ENCODE measurements at places on chromosomes 7 and 10. TPM values are rescaled to one million over a fixed set of nuclear protein-coding genes. Genes with fewer than 3 reads are reported as not detected.

GRCh38 chr10:30617070-30617469 lies 12.5 kb downstream of the LYZL2 start:
- no peak for DNase-seq

Gene IKZF1
- 297 TPM for total RNA-seq

Gene STX1A
- 15.5 TPM for total RNA-seq

- DNase-seq: no peak
These were observed 75.5 kb downstream of the LRMDA start for GRCh38 chr10:75506930-75507329.

GRCh38 chr10:16586358-16587138 lies 64.9 kb upstream of the C1QL3 start:
- DNase-seq: no peak
